ENCODE measurements at places on chromosomes 2 and 18.

DNA sequence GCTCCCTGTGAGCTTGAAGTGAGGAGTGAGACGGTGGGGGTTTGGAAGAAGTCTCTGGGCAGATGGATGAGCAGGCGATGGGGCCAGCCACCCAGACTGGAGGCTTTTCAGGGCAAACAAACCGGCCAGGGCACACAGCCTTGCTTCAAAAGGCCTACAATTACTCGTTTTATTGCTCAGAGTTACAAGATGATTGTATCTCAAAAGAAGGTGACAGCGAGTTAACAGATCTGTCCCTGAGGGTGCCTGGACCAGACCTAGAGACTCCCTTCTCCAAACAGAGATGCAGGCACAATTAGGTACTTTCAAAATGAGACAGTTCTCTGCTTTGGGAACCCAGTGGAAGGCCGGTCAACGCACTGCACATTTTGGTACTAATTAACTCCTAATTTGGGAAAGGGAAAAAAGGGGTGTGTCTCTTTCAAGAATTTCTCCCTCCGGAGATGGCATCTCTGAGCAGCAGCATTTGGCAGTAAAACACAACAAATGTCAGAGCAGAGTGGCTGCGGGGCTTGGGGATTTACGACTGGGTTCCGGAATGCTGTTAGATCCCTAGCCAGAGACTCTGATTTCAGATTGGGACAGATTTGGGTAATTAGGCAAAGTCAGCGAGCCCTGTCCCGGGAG is 226.7 kb downstream of the TTC32 start:
- no peak for DNase-seq

DNA sequence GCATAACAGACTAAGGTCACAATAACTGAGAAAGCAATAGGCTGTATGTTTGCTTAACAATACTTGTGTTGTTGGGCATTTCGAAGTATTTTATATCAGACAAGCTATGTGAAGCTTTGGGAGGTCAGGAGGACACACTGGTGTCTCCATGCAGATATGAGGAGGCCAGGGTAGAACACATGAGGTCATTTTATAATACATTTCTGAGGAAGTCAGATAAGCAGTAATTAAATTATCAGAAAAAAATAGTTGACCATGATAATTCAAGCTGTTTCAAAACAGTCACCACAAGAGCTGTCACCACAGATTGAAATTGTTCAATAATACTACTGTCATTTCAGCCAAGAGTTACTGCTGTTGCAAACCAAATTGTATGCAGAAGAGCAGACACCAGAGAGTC is 160.6 kb downstream of the RIT2 start:
- no peak for DNase-seq

GRCh38 chr2:98859323-98859722 is 76.7 kb downstream of the CRACDL start:
- no peak for DNase-seq

DNA sequence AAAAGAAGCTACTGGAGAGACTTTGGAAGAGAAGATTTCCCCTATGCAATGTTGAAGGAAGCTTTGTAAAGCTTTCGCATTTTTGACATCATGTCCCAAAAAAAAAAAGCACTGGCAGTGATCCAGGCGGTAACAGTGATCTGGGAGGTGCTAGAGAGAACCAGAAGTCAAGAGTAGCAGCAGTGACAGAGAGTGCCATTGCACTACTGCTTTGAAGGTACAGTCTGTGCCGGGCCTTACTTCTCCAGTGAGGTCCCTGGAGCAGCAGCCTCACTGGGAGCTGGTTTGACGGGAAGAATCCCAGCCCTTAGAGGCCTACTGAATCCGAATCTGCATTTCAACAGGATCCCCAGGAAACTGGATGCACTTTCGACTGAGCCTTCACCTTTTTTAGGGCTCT is 50.9 kb upstream of the ATL2 start:
- DNase-seq = no peak

- DNase-seq = no peak
Observed at GRCh38 chr2:60505240-60505879, 48.1 kb downstream of the BCL11A start.

- no peak for DNase-seq
Observed at GRCh38 chr18:21408681-21409080, 166.6 kb downstream of the GREB1L start.

DNA sequence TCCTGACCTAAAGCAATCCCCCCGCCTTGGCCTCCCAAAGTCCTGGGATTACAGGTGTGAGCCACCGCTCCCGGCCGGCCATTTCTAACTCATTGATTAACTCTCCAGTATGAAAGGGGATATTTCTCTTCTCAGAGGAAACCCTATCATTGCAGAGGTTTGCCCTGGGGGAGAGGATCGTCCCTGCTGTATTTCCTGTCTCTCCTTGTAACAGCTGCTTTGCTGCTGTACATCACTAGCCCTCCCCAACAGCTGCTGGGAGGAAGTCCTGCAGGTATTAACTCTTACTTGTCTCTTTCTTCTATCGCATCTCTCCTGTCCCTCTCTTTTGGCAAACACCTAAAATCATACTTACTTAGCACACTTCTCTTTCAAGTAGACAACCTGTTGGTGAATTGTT is 219.0 kb upstream of the DSEL start:
- DNase-seq = no peak

DNA sequence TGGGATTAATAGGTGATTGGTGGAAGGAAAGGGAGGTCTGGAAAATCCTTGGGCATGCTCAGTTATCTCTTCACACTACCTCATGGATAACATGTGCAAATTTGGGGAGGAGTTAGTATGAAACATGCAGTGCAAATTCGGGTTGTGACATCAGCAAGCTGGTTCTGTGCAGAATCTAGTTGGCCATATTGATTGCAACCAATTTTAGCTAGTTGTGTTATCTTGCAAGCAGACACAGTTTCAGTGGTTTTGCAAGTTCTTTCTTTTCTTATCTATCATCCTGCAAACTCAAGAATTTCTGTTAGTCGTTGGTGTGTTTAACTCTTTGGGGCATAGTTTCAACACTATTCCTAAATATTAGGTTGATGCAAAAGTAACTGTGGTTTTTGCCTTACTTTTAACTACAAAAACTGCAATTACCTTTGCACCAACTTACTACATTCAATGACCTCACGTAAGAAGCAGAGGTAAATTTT is 135.4 kb downstream of the PTH2R start:
- DNase-seq = no peak

DNA sequence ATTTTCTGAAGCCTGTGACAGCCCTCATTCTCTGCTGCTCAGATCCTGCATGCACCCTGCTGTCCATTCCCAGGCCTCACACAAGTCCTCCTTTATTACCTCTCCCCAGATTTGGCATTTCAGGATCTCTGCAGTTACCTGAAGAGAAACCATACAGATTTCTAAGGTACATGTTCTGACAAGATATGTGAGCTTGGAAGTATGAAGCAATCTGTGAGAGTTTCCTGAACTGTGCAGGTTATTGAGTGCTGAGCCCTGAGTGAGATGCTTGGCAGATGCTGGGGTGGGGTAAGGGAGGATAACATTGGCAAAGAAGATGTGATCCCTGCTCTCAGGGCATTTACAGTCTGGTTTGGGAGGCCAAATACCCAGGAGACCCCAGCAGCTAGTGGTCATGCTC is 122.1 kb upstream of the STPG4 start:
- DNase-seq = no peak

DNA sequence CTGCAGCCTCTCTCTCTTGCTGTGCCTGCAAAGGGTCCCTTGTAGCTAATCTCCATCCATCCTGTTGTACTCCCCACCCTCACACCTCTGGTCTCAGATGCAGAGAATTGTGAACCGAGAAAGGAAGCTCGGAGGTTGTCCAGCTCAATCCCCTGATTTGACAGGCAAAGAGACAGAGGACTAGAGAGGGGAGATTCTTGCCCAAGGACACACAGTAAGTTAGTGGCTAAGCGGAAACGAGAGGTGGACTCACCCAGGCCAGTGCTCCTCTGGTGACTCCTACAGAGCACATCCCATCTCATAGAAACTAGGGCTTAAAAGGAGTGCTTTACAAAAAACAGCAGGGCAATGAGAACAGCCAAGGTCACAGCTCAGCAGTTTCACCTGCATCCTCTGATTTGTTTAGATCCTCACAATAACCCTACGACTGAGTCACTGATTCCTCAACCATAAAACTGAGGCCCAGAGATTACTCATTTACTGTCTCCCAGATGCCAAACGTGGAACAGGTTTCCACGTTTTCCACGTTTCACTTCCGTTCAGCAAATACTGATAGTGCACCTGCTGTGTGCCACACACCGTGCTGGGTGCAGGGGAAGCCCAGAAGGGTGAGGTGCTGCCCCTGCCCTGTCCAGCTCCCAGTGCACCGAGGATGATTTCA is 22.1 kb downstream of the EHD3 start:
- DNase-seq = no peak

DNA sequence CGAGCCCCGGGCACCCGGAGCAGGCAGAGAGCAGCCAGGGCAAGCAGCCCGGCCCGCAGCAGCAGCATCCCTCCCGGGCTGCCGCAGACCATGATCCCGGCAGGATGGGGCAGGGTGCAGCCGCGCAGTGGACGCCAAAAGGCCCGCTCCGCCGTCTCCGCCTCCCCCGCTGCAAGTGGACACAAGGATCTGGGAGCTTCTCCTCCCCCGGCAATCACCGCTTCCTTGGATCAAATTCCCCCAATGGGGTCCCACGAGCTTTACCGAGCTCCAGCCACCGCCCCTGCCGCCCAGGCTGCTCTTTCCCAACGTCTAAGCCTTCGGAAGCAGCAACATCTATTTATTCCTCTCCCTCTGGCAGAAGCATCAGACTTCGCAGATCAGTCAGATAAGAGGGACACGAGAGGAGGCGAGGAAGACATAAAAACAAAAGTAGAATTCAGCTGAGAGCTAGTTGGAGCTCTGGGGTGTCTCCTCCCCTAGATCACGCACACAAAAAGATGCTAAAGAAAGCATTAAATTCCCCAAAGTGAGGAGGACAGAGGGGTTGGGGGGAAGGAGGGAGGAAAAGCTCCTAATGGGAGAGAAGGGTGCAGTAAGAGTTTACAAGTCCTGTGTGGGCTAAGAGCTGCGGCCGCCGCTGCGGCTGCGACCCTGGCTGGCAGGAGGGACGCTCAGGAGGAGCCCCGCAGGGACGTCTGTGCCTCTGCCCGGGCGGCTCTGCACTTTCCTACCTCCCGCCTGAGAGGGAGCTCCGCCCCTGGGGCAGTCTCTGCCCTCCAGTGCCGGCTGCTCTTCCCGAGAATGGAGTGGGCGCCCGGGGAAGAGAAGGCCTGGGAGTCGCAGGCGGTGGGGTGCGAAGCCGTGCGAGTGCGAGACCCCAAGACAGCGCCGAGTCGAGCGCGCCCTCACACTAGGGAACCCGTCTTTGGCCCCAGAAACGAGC is at the start of gene FRZB:
FRZB (minus strand) TSS at position 177 of the 946 bp plus-strand sequence; CDS start at position 92, 85 bp downstream.
- DNase-seq = no peak

- no peak for DNase-seq
Observed at GRCh38 chr18:3321133-3321812, 59.3 kb downstream of the MYL12B start.

- no peak for DNase-seq
Observed at GRCh38 chr2:234841321-234842015, 110.3 kb upstream of the SH3BP4 start.

GRCh38 chr2:37894601-37895000 is 30.5 kb upstream of the RMDN2 start:
- DNase-seq = no peak

DNA sequence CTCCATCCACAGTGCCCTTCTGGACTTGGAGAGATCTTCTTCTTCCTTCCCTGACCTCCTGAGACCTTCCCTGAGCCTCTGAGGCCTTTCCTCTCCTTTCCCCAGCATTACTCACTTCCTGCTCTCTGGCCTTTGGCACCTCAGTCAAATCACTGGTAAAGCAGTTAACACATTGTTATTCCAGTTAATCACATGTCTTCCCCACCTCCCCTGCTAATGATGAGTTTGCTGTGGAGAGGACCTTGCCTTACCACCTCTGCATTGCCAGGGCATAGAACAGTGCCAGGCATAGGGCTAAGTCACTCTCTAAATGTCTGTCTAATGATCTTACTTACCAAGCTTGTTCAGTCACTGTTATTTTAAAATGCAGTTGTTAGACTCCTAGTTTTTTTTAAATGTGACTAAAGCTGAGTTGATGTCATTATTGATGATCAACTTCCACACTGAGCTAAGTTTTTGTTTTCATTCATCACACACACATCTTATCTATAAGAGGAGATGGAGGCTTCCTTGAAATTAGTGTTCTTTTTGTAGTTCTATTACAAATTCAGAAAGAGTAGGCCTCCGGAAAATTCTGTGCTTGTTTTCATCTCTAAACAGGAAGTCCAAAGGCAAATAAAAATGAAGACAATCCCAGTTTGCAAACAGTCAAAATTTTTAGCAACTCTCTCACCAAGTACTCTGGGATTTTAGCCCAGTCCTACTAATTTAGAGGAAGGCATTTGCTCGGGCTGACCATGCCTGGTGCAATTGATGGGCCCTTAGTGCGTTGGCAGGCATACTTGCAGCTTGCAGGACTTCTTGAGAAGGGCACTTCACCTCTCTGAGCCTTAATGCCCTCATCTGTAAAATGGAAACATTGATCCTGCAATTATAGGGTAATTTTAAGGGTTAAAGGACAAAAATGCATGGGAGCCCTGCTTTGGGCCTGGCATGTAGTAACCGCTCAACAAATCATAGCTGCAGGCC is 113.7 kb upstream of the SPRED2 start:
- DNase-seq = no peak
